ENCODE measurements at places on chromosomes 11 and 22. TPM values are rescaled to one million over a fixed set of nuclear protein-coding genes. Genes with fewer than 3 reads are reported as not detected.

- DNase-seq: no peak
Observed at GRCh38 chr22:45698094-45698493, 26.5 kb downstream of the ATXN10 start.

DNA sequence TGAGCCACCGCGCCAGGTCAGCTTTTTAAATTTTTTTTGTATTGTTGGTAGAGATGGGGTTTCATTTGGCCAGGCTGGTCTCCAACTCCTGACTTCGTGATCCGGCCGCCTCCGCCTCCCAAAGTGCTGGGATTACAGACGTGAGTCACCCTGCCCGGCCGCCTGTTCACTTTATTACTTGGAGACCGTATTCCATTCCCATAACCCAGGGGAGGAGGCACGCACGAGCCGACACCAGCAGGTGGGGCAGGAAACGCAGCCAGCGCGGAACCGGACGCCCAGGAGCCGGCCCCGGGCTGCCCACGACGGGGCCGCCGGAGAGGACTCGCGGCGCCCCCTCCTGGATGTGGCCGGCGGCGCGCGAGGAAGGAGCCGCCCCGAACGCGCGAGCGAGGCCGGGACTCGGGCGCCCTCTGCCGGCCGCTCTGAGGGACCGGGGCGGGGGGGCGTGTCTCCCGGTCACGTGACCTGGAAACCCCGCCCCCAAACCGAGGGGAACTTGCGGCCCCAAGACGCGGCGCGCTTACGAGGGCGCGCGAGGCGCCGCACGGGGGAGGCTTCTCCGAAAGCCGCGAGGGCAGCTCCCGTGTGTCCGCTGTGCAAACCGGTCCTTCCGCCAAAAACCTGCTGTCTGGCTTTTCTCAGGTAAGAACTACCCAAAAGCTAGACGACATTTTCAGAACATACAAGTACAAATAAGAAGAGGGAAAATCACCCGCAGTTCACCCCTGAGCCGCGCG is 11.6 kb upstream of the RNH1 start:
- DNase-seq: peak; percentile 95

DNA sequence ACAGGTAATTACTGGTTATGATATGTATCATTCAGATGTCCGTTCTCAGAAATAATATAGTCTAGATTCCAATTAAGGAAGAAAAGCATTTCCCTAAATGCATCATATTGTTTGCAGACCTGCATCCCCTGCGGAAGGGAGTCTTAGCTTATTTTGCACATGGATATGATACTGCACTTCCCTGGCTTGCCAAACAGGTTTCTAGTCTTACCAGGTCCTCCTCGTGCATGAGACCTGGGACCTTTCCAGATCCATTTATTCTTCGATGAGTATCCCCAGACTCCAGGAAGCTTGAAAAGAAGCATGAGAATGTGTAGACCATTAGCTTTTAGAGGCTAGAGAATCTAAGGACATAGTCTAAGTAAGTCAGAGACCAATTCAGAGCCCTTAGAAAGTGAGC is 30.6 kb downstream of the CYB5R2 start:
- no peak for DNase-seq

Gene TRAPPC4
- 81.4 TPM for total RNA-seq

- peak; percentile 69 for DNase-seq
Observed at GRCh38 chr11:57131080-57131790, 50.5 kb upstream of the LRRC55 start.

GRCh38 chr11:66744485-66745355 is 15.7 kb upstream of the SPTBN2 start:
- peak; percentile 88 for DNase-seq

DNA sequence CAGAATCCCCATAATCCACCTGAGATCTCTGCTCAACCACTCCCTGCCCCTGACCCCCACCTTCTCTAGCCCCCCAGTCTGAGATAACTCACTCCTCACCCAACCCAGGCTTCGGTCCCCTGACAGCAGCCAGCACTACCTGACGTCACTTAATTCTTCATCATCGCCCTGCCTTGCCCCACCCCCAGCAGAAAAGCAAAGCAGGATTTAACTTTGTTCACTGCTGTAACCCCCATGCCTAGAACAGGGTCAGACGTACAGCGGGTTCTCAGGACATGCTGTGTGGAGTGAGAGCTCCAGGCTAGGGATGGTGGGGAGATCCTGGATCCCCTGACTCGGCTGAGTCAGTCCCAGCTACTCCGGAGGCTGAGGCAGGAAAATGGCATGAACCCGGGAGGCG is 45.8 kb downstream of the ELFN2 start:
- no peak for DNase-seq

Gene AIFM3
- total RNA-seq: not detected

Gene LYVE1
- total RNA-seq: 149 TPM

- no peak for DNase-seq
Observed at GRCh38 chr11:117045956-117046355, 52.3 kb downstream of the SIK3 start.

GRCh38 chr22:19766511-19767426 is 6.2 kb downstream of the TBX1 start:
- peak; percentile 71 for DNase-seq

DNA sequence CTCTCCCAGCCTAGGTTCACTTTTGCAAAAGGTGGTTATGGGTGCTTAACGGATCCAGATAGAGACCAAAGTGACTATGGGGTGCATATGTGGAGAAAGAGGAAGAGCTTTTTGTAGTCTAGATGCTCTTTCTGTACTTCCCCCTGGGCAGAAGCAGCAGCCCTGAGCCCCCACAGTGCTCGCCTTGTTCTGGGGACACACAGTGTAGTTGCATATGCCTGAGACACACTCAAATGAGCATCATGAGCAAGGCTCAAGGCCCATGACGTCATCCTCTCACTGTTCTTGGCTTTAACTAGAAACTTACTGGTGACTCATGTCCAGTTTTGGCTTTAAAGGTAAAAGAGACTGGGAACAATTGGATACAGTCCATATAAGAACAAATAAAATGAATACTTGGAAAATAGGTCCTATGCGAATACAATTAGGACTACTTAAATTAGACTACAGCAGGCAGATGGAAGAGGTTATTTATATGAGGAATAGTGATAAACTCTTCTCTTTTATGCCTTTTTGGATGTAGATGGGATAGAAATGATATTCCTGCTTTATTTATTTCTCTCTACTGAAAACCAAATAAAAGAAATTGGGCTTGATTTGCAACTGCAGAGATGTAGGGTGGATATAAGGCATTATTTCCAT is 20.1 kb upstream of the PEX26 start:
- peak; percentile 60 for DNase-seq

Gene RASL10A
- not detected for total RNA-seq

- DNase-seq: no peak
Observed at GRCh38 chr11:27459191-27459590, 13.4 kb downstream of the LGR4 start.

Gene ARHGAP20
- 5.3 TPM for total RNA-seq

GRCh38 chr11:68946416-68947090 is 34.2 kb downstream of the MRGPRD start:
- DNase-seq: peak; percentile 83

- DNase-seq: no peak
Observed at GRCh38 chr11:46382646-46383403, 1.4 kb downstream of the MDK start.

Gene MUC5B
- total RNA-seq: 39.7 TPM

Gene OTOG
- total RNA-seq: not detected

GRCh38 chr22:22901578-22902218 is 14.1 kb downstream of the IGLL5 start:
- no peak for DNase-seq

DNA sequence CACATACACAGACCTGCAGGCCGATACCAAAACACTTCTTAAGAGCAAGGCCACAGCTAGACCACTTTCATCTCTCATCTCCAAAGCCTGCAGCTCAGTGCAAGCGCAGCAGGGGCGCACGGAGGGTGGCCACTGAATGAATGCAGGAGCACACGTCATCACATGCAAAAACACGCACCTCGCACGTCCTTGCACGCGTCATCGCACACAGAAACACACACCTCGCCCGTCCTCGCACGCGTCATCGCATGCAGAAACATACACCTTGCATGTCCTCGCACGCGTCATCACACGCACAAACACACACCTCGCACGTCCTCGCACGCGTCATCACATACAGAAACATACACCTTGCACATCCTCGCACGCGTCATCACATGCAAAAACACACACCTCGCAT is 17.2 kb downstream of the IGSF9B start:
- DNase-seq: no peak

DNA sequence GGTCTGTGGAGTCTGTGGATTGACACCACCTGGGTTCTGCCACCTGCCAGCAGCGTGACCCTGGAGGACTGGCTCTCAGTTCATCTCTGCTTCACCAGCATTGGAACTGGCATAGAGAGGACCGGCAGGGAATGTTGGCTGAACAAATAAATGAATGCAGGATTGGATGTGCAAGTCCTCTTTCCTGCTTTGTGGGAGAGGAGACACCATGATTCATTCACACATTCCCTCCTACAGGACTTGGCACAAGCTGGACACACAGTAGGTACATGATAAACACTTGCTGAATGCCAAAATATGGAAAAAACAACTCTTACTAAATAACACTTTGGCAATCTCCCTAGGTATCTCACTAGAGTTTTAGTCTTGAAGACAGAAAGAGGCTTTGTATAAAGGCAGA is 116.6 kb upstream of the NARS2 start:
- no peak for DNase-seq

DNA sequence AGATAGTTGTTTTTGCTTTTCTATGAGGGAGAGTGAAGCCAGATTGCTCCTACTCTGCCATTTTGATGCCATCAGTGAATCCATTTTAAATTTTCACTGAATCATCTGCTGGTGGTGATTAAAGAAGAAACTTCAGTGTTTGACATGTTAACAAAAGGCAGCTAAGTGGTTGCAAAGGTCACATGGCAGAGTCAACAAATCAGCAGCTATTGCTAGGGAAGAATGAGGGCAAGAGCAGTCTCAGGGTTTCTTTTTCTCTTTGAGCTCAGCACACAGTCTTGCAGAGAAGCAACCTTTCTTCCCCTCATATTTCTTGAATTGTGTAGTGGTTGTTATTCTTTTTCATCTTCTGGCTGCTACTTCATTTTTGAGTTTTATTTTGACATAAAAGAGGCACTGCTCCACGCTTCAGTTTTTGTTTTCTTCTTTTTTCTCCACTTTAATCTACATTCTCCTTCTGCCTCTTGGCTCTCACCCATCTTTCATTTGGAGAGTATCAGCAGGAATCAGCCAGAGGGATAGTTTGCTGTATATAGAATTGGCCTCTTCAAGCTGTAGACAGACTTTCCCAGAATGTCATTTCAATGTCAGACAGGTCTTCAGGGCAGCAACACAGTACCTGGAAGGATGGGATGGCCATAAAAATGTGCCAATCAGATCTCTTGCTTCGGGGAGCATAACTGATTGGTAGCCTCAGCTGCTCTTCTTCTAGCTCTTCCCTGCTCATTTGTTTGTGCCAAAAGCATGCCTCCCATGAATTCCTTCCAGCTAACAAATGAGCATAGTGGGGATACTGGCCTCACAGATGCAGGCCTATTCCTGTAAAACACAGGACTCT is 153.9 kb downstream of the TRPC6 start:
- DNase-seq: no peak

Gene RBMXL2
- not detected for total RNA-seq

- peak; percentile 32 for DNase-seq
Observed at GRCh38 chr22:20027966-20028854, 7.3 kb downstream of the TANGO2 start.

DNA sequence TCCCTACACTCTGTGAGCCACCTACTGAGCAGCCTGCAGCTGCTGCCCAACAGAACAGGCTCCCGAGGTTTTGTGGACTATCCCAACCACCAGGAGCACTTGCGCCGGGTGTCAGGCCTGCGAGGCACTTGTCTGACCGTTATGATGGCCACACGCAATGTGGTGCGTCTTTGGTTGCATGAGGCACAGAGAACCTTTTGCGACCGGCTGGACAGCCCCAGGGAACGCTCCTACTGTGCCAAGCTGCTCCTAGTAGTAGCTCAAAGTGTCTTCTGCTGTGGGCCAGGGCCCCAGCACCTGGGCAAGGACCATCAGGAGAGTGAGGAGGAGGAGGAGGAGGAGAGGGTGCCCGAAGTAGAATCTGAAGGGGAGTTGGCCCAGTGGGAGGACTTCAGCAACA is 46.4 kb downstream of the RRP8 start:
- DNase-seq: no peak

Gene APOL3
- total RNA-seq: 15.6 TPM

- DNase-seq: peak; percentile 72
Observed at GRCh38 chr11:128582496-128583366, 4.6 kb downstream of the ETS1 start.

Data from stomach (tissue), 19 donors.